ENCODE measurements at places on chromosomes 4 and X. TPM values are rescaled to one million over a fixed set of nuclear protein-coding genes. Genes with fewer than 3 reads are reported as not detected.
A peak's percentile ranks its signal among the peaks of the same experiment; 100 is the strongest.

Gene FMR1NB
- not detected for total RNA-seq

Gene ZNF732
- not detected for total RNA-seq

Gene H2BW2
- not detected for total RNA-seq

Gene MMGT1
- 21.3 TPM for total RNA-seq

Gene LRIT3
- 0.16 TPM for total RNA-seq

Gene ARL9
- not detected for total RNA-seq

Gene TGIF2LX
- not detected for total RNA-seq

Gene TLL1
- total RNA-seq: 2.0 TPM

Gene IL13RA2
- total RNA-seq: not detected

Gene PDZD4
- total RNA-seq: 4.9 TPM

Gene GIMD1
- not detected for total RNA-seq

DNA sequence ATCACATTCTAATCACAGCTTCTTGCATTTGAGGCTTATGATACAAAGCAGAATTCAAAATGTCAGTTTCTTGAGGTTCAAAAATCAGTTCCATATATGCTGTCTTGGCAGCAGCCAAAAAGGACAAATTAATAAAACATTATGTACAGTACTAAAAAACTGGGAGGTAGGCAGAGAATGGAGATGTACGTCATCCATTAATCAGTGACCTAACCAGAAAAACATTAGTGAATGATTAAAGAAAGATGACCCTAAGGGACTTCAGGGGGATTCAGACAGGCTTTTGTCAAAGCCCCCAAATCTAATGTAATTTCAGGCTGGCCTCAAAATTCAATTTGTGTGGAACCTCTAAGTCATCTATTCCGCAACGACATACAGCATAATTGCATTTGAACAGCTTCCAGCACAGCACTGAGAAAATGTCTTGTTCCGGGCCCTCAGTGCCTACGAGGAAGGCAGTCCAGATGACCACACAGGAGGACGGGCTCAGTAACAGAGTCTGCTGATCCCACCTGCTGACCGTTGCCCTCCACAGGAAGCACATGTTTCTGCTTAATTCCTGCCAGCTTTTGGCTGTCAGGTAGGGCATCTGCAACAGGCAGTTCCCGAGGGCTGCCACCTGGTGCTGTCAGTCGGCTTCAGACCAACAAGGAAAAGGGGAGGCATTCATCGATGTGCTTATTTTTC is 83.8 kb upstream of the HHIP start:
- DNase-seq: no peak

- no peak for DNase-seq
These were observed 208.2 kb downstream of the APBB2 start for GRCh38 chr4:41006141-41006540.

- no peak for DNase-seq
These were observed 298.2 kb upstream of the KLF3 start for GRCh38 chr4:38365748-38366310.

- no peak for DNase-seq
These were observed 34.3 kb downstream of the ATP10D start for GRCh38 chr4:47519239-47519883.

DNA sequence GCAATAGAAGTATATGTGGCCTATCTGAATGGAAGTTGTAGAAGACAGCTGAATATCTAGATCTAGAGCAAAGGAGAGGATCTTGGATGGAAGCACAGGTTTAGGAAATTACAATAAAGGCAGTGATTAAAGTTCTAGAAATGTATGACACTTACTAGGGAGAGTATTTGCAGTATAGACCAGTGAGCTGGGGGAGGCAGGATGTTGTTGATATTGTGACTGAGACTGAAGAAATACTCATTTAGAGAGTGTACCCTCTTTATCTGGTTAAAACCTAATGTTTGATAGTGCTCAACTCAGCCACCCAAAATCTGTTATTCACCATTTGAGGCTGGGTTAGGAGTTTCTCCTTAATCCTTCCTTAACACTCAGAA is 439.5 kb downstream of the GRXCR1 start:
- DNase-seq: no peak

DNA sequence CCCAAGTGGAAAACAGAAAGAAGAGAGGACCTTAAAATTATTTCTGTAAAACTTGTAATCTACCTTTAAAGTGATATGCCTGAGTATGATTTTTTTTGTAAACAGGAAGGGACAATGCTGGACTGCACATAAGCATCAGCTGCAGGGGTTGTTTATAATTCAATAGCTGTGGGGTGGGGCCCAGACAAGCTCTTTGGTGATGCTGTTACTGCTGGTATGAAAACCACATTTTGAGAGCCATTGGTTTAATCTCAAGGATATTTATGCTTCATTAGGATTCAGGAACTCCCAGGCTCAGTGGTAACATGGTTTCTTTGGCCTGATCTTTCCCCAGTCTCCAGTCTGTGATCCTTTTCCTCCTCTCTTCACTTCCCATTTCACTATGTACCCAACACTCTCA is 34.3 kb upstream of the GRPR start:
- DNase-seq: no peak

DNA sequence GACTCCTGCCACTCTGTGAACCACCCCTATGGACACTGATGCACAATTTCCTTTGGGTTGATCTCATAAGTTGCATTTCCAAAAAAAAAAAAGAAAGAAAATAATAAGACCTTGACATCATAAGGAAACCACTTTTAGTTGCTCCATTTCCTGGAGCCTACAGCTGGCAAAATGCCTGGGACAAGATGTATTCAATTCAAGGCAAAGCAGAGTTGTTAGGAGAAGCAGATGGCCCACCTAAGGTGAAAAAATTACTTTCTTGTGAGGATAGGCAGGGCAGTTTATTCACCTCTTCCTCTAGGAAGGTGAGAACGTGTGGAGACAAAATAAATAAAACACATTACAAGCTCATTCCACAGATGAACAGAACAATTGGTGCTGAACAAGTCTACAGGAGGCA is 14.1 kb upstream of the SCRG1 start:
- DNase-seq: peak; percentile 25

- DNase-seq: no peak
These were observed 48.8 kb upstream of the PGRMC1 start for GRCh38 chrX:119187298-119187697.

DNA sequence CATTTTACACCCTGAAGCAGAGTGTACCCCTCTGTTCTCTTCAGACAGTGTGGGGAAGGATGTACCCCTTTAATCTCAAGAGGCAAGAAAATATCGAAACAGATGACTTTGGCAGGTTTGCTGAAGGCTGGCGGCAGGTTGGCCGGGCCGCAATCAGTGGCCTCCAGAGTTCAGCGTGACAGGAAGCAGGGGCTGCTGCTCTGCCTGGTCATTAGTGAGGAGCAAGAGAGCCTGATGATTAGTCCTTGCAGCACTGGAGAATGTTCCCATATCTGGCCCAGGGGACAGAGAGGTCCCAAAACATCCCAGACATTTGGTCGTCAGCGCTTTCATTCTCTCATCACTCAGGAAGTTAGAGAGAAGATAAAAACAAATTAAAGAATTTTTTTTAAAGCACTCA is 352.8 kb downstream of the SPRY1 start:
- no peak for DNase-seq

DNA sequence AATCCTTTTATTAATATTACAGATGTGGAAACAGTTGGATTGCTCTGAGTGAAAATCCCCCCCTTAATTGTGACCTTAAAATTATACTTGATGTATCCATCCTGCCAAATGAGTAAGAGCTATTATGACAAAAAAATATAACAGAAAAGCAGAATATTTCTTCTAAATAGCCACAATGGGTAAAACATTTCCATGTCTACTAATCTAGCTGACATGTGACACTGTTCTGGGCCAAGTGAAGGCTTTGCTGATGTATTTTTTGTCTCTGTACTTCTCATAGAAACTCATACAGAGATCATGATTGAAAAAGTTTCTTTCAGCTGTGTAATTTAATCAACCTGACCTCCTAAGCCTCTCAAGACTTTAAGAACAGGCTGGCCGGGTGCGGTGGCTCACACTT is 569.1 kb upstream of the ZFP42 start:
- DNase-seq: no peak

DNA sequence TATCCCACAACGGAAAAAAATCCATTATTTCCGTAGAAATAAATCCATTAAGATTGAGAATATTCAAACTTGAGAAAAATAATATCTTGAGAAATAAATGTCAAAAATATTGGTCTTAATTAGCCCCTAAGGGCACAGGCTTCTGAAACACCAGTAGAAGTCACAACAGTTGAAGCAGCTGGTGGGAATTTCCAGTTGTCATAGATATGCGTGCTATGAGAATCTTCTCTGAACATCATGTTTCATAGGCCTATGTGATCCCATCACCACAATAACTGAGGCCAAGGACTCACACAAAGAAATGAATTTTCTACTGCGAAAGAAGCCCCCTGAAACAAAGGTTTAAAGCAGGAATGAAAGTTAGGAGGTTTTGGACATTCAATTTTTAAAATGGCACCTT is 292.0 kb downstream of the DTHD1 start:
- DNase-seq: no peak

DNA sequence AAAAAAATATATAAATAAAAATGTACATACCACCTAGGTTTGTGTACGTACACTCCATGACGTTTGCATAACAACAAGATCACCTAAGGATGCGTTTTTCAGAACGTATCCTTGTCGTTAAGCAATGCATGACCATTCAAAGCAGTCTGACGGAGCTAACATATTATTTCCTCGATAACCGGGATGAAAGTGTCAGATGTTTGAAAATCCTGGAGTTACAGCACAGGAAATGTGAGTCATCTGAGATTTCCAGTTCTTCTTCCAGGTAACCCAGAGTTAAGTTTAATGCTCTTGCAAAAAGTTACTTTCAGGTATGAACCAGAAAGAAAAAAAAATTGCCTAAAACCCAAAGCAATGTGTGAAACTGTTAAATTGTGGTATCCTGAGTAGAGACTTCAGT is 107.9 kb downstream of the LDB2 start:
- DNase-seq: no peak

DNA sequence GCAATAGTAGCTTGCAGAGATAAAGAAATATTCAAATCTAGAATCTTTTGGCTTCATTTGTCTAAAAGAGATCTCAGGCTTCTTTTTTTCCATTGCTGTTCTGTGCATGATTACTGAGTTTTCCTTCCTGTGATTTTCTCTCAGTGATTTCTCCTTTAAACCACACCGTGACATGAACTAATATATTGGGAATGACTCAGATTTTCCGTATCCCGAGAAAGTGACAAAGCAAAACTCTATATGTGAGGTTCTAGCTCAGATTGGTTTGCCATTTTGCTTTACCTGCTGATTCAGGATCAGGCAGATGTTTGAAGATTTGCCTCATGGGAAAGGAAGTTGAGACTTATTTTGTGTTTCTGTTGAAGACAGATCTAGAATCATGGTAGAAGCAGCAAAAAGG is 59.4 kb downstream of the MTHFD2L start:
- DNase-seq: no peak

- no peak for DNase-seq
These were observed 186.2 kb downstream of the KIT start for GRCh38 chr4:54843946-54844345.

- no peak for DNase-seq
These were observed 245.0 kb upstream of the GPR101 start for GRCh38 chrX:137278825-137279224.

DNA sequence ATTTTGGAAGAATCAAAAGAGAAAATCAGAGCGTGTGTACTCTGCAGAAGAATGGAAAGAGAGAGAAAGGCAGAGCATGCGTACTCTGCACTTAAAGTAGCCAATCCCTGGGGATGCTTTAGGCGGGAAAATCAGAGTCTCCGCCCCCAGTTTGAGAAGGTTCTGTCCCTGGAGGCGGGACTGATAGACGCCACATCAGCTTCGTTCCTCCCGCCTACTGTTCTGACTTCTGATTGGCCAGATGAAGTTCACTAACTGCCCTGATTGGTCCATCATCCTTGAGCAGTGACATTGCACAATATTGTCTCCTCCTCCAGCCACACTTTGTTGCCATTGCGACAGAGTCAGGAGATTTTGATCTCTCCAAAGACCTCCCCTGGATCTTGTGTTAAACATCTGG is 23.8 kb downstream of the SSX1 start:
- DNase-seq: no peak

DNA sequence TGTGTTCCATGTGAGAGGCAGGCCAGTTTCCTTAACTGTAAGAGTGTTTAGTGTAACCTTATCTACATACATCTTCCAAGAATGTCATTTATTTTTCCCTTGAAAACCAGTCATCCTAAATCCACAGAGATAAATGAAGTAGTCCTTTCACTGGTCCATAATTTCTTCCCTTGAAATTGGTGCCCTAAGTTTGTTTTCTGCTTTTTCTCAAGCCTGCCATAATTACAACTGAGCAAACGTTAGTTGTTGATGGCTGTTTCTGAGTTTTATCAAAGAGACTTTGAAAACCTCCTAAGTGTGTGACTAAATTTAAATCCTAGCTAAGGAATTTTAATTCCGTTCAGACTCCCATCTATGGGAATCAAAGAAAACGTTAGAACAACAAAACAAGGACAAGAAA is 3.6 kb upstream of the TDO2 start:
- no peak for DNase-seq

DNA sequence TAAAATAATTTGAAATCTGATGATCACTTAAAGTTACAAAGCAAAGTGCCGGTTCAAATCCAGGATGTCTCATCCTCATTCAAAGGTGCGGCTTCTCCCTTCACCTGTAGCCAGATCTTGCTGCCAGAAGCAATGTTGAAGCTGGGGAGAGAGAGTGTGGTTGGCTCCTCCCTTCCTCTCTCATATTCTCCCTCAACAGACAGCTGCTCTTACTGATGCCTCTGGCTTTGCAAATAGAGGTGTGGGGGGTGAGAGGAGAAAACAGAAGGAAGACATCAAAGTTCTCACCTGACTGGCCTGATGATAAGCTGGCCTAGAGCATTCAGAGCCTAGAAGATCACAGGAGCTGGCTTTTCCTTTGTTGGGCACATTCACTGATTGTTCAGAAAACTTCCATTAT is 28.3 kb upstream of the BTC start:
- DNase-seq: no peak

- DNase-seq: no peak
These were observed 36.9 kb upstream of the TENM3 start for GRCh38 chr4:182206266-182206665.

GRCh38 chr4:120198411-120198810 is 131.8 kb upstream of the MAD2L1 start:
- no peak for DNase-seq

- no peak for DNase-seq
These were observed 12.1 kb downstream of the PPA2 start for GRCh38 chr4:105461621-105462382.

- DNase-seq: no peak
These were observed 56.9 kb upstream of the SMIM10 start for GRCh38 chrX:134933911-134934310.
